ENCODE measurements at places on chromosomes 5 and 9.

DNA sequence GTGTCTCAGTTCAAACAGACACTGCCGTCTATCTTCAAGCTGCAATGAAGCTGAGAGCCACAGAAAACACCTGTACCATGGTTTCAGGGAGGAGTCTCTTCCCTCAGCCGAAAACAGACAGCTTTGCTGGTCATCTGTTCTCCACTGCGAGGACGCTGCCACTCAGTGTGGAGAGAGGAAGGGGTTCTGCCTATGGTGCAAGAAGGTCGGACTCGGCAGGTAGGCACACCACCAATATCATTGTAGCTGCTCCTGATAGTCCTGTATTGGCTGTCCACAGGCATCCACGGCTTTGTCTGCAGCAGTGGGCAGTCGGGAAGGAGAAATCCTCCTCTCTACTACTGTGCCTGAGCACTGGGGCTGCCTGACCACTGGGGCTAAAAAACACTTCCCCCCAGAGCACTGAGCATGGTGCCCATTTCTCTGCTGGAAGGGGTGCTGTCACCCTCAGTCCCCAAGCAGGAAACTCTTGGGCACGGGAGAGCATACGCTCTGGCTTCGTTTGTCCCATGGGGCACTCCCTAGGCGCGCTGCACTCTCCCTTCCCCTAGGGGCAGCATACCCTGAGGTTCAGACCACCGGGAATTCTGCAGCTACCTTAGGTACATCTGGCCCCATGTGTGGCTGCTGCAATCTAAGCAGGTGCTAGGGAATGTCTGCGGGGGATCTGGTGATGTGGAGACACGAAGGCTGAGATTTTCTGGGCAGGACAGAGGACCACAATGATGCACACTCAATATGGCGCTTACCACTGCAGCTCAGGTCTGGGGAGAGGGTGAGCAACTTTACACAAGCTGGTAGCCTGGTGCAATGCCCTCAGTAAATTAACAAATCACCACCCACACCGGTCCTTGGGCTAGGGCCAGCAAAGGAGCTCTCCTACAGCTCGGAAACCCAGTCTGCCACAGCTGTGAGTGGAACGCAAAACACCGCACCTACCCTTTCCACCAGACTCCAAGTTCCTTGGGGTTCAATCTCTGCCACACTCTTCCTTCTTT lies 880.9 kb upstream of the SEMA6A start:
- no peak for DNase-seq

- no peak for DNase-seq
Observed at GRCh38 chr9:83431101-83432060, 106.8 kb downstream of the FRMD3 start.

GRCh38 chr9:106019039-106019680 lies 324.8 kb downstream of the TMEM38B start:
- no peak for DNase-seq

- no peak for DNase-seq
Observed at GRCh38 chr9:120538339-120538738, 41.6 kb downstream of the CDK5RAP2 start.

GRCh38 chr9:1055166-1055565 lies 5.0 kb downstream of the DMRT2 start:
- no peak for DNase-seq

DNA sequence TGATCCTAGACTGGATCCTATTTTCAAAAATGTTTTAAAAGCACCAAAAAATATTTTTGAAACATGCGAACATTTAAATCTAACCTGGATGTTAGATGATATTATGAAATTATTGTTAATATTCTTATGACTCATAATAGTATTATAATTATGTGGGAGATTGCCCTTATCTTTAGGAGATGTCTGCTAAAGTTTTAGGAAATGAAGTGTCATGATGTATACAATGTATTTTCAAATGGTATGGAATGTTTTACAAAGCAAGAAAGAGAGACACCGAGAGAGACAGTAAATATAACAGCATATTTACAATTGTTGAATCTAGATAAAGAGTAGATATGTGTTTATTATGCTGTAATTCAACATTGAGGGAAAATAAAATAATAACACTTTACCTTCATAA lies 455.9 kb downstream of the ACTL7B start:
- no peak for DNase-seq

GRCh38 chr9:113380869-113381378 lies 4.1 kb upstream of the HDHD3 start:
- DNase-seq = no peak

GRCh38 chr9:1698991-1699390 lies 316.2 kb upstream of the SMARCA2 start:
- no peak for DNase-seq

DNA sequence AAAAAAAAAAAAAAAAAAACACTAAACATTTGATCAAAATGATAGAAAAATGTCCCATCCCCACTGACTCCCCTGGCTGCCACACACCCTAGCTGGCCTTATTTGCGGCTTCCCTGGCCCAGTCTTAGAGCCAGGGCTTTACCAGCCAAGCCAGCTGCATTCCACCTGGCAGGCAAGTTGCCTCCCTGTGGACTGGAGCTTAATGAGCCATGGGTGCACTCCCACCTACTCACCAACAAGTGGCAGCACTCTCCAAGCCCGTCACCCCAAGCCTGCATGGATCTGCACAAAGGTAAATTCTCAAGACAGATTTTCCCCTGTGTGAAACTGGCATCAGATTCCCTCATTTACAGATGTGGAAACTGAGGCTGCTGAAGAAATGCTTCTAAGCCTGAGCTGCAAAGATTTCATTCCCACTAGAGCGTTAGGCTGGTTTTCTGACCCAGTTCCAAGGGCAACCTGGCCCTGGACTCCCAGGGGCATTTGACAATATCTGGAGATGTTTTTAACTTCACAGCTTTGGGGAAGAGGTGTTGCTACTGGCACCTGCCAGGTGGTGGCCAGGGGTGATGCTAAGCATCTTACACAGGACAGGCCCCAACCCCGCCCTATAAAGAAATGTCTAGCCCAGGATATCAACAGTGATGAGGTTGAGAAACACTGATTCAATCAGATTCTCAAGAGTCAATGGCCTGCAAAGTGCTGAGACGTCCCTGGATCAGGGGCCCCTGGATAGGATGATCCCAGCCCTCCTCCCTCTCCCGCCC lies 21.9 kb upstream of the VDAC1 start:
- no peak for DNase-seq

DNA sequence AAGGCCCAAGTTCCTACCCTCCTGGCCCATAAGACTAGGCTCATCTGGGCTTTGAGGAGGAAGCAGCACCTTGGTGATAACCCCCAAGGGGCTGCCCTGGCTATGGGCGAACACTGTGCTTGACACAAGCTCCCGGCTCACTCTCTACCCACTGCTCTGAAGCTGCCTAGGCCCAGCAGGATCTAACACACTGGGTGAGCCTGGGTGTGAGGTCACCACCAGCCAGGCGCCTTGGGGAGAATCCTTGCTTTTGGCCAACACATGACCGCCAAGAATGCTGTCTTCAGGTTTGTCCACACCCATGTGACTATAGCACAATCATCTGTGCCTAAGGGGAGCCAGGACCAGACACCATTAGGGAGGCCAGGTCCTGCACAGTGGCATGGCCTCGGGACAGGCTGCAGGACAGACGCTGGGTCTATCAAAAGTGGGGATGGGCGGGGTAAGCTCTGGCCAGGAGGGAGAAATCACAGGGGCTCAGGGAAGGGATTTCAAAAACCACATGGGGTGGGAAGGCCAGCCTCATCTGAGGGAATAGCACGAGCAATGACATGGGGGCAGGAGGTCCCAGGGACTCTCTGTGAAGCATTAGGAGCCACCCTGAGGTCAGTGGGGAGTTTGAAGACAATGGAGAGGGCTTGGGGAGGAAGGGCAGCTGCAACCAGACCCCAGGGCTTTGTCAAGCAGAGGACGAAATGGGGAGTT lies 29.6 kb downstream of the BICD2 start:
- DNase-seq = no peak

DNA sequence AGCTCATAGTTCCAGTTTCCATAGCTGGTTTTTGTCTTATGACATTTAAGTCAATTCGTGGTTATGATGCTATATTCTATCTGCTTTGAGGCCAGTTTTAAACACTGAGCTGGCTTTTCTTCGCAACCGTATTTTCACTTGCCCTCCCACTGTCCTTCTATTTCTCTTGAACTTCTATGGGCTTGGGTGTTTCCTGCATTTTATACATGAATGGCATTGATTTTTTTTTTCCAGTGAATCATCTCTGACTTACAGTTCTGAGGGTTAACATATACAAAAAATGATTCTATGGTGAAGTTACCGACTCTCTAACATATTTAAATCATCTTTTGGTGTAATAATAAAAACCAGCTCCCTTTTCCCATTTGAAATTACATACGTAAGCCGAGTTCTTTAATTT lies 88.2 kb downstream of the SREK1 start:
- no peak for DNase-seq

DNA sequence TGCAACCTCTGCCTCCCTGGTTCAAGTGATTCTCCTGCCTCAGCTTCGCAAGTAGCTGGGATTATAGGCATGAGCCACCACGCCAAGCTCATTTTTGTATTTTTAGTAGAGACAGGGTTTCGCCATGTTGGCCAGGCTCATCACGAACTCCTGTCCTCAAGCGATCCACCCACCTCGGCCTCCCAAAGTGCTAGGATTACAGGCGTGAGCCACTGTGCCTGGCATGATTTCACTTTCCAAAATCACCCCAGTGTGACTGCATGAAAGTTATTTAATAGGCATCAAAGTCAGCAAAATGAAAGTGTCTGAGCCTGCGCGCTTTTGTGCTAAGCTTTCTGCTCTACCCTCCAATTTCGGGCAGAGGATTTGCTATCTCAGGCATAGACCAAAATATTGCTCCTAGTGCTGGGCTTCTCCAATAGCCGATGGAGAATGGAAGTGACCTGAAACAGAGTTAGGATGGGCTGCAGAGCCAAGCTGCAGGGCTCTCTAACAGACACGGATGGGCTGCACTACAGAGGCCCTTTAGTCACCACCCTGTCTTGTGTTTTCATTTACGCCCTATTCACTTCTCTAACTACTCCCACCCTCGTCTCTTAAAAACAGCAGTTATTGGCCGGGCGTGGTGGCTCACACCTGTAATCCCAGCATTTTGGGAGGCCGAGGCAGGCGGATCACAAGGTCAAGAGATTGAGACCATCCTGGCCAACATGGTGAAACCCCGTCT lies 44.3 kb downstream of the RETREG1 start:
- no peak for DNase-seq

- no peak for DNase-seq
Observed at GRCh38 chr5:137200906-137201700, 298.0 kb downstream of the SPOCK1 start.

GRCh38 chr5:606526-607399 lies 5.4 kb upstream of the CEP72 start:
- DNase-seq = no peak

GRCh38 chr9:117783828-117784227 lies 79.6 kb downstream of the TLR4 start:
- DNase-seq = no peak

- DNase-seq = no peak
Observed at GRCh38 chr5:28954074-28954473, 1915.7 kb upstream of the CDH9 start.

DNA sequence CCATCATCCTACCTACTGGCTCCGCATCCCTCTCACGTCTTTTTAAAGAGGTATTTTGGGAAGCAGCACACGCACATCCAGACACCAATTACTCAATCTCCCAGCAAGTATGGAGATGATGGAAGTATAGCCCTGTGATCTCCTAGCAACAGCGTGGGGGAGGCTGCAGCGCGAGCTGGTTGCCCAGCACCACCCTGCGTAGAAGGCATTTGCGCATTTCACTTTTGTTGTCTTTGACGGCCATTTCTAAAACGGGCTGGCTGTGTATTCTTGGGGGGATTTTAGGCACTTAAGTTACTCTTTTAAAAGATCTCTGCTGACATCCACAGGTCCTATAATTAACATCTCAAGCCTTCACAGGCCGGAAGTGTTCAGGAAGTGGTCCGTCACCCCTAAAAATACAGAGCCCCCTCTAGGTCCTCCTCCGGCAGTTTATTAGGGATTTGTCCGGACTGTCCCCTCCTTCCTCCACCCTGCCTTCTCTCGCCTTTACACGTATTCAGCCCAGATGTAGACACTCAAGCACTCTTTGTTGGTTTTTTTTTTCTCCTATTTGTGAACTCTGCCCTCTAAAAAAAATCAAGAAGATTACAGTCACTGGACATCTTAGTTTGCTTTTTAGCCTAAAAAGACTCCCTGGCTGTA lies 371.4 kb downstream of the NTRK2 start:
- no peak for DNase-seq

DNA sequence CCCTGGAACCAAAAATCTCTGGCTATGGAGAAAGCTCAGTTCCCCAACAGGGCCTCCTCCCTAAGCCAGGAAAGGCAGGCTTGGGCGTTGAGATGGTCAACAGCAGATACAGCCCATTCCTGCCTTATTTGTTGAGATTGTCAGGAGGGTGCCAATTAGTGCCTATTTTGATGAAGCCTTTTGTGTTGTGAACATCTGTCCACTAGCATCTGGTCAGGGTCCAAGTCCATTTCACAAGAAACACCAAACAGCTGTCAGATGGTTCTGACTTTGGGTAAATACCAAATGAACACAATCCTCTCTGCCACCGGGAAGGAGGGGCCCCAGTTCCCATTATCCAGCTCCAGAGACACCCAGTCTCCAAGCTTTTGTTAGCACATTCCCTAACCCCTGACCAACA lies 19.9 kb downstream of the SEMA6A start:
- no peak for DNase-seq

GRCh38 chr9:97758334-97758916 lies 61.3 kb upstream of the XPA start:
- DNase-seq = no peak

- DNase-seq = no peak
Observed at GRCh38 chr9:136395020-136395340, 5.0 kb downstream of the SNAPC4 start.

- DNase-seq = no peak
Observed at GRCh38 chr9:129175825-129176633, 2.0 kb downstream of the IER5L start.

DNA sequence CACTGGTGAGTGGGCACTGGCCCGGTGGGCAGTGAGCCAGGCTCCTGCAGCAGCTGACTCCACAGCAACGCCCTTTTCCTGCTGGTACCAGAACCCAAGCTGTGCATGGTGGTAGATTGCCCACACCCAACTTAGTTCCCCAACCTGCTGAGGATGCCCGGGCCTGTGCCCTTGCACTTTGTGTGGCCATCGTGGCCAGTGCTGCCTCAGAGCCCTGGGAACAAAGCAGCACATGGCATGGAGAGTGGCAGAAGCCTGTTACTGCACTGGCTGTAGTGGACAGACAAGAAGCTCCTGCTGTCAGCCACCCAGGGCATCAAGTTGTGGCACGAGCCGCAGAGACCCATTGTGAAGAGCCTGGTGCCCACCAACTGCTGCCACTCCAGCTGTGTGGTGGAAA lies 612.9 kb downstream of the DNAH5 start:
- no peak for DNase-seq
